Transverse colon (tissue), 4 donors: ENCODE measurements at places on chromosomes 4 and X.
A peak's percentile ranks its signal among the peaks of the same experiment; 100 is the strongest.

GRCh38 chr4:140888054-140888453, 131.9 kb upstream of the TBC1D9 start:
- DNase-seq = no peak

GRCh38 chr4:81903212-81903611, 431.5 kb upstream of the RASGEF1B start:
- no peak for DNase-seq

DNA sequence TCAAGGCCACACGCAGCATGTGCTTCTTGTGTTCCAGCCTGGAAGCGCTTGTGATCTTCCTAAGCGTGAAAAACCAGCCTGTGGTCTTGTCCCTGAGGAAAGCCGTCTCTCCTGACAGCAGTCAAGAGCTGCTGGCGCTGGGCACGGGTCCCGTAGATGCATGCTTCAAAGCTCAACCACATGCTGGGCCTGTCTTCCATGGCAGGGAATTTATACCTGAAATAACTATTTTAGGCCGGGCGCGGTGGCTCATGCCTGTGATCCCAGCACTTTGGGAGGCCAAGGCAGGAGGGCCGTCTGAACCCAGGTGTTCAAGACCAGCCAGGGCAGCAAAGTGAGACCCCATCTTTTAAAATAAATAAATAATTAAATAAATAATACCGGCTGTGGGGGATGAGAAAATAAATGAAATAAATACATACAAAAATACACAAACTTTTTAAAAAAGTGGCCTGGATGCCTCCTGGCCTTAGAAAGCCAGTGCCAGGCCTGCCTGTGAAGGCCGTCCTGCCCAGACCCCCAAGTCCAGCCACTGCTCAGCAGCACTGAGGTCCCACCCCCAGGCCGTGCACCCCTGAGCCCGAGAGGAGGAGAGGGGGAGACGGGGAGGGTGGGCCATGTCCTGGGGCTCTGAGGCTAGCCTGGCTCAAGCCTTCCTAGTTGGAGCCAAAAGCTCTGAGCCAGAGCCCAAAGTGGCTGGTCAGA, 10.4 kb downstream of the LRPAP1 start:
- peak; percentile 2 for DNase-seq

DNA sequence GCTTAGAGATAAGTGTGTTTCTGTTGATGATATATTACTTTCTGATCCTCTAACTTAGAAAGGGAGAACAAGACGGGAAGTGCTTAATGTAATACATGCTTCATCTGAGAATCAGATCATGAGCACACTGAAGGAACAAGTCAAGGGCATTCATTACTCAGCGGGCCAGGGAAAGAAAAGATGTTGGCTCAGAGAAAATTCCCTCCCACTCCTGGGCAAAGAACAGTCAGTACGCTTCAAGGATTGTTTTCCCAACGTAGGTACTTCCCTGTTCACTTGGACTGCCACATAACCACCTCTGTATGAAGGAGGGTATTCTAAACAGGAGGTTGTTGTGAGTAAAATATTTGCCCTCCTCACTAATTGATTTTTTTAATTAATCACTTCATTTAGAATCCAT, 374.5 kb upstream of the FMR1 start:
- no peak for DNase-seq

- DNase-seq = no peak
Measured at GRCh38 chr4:86675548-86675947, 81.4 kb downstream of the PTPN13 start.

- DNase-seq = no peak
Measured at GRCh38 chr4:187256897-187257296, 533.2 kb upstream of the FAT1 start.
